ENCODE measurements at places on chromosomes 2 and 18.

DNA sequence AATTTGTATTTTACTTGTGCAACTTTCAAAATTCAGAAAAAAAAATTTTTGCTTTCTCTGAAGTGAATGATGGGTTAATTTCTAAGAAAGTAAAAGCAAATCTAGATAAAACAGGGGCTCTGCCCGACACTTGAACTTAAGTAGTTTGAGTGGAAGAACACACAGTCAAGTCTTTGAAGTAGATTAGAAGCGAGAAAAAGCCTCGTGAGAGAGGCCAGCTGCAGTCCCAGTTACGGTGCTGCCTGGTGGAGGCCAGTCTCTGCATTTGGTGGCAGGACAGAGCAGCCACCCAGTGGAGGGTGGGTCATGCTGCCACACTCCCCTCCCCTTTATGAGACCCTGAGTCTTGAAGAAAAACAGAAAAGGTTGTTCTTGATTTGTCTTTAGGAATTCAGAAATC lies 81.8 kb downstream of the INPP5D start:
- DNase-seq: no peak

DNA sequence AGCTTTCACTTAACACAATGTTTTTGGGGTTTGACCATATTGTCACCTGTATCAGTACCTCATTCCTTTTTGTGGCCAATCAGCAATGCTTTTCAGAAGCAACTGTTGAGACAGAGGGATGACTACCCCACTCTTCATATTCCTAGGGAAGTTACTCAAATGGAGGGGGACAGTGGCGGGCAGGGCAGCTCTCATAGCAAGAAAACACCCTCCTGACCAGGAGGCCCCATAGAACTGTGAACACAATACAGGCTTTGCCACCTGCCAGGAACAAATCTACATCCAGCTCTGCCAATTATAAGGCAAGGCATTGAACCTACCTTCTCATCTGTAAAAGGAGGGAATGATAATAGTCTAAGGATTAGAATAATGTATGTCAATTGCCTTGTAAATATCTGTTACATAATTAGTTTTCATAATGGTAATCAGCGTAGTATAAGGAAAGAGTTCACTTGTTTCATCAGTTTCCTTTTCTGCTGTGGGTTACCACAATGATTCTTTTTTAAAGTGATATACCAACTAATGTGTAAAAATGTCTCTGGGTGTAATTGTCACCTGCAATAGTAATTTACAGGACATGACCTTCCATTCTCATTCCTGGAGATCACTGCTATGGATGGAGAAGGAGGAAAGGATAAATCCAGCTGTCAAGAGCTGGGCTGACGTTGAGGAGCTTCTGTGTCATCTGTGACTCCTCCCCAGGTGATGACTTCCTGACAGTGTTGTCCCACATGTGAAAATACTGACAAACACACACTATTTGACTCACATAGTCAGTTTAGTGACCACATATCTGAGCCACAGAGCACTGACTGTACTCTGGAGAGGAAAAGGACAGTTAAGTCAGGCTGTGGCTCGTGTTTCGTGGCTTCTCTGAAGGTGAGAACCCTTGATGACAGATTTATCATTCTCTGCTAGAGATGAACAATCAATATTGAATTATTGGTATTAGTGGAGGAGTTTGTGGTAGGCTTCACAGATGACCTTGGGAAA lies 13.5 kb downstream of the ALPK2 start:
- DNase-seq: peak; percentile 73

DNA sequence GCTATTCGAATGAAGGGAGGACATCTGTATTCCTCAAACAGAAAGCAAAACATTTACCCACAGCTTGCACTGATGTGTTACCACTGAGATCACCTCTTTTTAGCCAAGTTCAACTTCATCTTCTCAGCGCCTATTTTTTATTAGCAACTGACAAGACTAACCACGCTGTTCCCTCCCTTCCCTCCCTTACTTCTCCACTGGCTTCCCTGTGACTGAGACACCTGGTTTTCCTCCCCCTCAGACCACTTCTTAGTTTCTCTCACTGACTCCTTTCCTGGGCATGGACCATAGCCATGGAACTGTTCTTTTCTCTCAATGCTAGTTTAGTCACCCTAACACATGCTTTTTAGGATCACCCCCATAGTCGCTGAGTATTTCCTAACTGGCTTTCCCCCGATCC lies 3.3 kb downstream of the L3MBTL4 start:
- no peak for DNase-seq

GRCh38 chr18:77851802-77852201 lies 602.2 kb downstream of the GALR1 start:
- DNase-seq: no peak

DNA sequence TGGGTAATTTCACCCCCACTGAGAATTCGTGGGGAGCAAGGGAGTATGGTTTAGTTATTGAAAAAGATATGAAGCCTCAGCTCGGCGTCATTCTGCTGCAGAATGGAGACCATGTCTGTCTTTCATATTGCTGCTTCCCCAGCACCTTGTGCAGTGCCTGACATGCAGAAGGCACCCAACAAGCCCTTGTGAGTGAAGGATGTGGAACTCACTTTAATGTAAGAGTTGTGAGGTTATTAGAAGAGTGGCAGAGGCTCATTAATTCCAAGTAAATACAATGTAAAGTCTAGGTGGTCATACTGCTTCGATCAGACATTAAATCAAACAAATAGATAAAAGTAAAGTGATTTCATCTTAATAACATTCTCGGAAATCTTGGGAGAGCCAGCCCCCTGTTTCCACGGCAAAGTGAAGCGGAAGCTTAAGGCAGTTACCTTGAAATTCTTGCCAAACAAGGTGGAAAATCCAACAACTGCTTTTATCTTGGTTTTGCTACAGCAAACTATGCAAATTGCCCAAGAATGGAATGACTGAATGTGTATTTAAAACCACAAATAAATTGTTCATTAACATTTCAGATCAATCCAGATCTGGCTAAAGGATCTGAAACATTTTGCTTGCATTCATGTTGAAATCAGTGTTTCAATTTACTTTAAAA lies 9.6 kb downstream of the CFAP221 start:
- no peak for DNase-seq

- no peak for DNase-seq
Observed at GRCh38 chr18:76432970-76433767, 61.9 kb downstream of the ZNF516 start.

GRCh38 chr2:60596411-60596810 lies 43.0 kb upstream of the BCL11A start:
- DNase-seq: no peak

DNA sequence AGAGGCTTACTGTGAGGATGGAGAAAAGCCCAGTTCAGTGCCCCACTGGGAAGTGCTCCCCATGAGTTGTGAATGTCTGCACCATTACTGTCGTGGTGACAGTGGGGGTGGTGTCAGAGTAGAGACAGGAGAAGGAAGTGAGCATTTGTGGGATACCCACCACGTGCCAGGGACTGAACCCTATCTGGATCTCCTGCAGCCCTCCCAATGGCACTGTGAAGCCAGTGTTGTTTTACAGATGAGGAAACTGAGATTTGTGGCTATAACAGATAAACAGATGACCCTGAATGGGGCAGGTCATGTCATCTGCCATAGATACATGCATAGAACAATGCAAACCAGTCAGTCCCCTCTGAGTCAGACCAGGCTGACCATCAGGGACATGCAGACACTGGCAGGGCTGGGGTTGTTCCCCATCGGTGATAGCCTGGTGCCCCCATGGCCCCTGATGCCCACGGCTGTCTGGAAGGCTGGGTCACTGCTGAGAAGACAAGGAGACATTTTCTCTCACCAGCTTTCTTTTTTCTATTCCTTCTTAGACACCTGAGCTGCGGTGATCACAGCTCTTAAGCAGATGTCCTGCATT lies 60.8 kb downstream of the EMILIN2 start:
- DNase-seq: no peak

DNA sequence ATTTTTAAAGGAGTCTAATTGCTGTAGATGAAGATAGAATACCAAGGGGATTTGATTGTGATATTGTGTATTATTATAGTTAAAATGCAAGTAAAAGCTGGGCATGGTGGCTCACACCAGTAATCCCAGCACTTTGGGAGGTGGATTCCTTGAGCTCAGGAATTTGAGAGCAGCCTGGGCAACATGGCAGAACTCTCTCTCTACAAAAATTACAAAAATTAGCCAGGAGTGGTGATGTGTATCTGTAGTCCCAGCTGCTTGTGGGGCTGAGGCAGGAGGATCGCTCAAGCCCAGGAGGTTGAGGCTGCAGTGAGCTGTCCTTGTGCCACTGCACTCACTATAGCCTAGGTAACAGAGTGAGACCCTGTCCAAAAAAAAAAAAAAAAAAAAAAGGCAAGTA lies 687.0 kb downstream of the NUP35 start:
- no peak for DNase-seq

GRCh38 chr2:104745846-104746245 lies 108.1 kb upstream of the POU3F3 start:
- no peak for DNase-seq

GRCh38 chr2:69997015-69997830 lies 35.8 kb upstream of the ASPRV1 start:
- no peak for DNase-seq

DNA sequence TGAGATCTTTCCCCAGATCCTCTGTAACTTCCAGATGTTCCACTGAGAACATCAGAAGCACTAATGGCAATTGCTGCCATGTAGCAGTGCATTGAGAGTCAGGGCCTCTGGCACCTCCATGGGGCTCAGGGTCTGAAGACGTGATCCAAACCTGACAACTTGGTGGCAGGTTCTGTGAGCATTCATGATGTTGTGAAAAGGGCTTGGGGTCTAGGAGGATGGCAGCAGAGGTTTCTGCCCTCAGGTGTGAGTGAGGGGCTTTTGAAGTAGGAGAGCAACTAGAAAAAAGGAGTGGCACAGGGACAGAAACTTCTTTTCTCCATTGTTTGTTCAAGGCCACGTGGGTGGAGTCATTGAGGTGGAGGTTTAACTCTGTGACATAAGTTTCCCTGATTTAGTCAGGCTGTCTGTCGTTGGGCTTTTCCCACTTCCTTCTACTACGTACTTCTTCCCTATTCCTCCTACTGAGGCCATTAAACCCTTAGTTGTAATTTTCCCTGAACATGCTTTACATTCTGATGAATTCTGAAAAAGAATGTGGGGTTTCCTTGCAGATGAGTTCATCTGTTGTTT lies 13.1 kb downstream of the CFLAR start:
- DNase-seq: peak; percentile 36

DNA sequence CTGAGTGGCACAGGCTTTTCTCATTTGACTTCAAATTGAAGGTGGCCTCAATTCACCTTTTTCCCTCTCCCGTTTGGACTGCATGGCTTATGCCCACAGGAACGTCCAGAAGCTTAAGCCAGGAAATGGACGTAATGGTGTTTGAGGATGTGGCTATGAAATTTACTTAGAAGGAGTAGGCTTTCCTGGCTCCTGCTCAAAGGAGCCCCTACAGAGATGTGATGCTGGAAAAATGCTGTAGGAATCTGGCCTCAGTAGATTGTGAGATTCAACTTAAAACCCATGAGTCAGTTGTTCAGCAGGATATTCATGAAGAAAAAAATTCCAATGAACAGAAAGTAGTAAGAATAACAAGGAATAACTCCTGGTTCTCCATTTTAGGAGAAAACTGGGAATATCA lies 129.0 kb downstream of the ICOS start:
- no peak for DNase-seq

DNA sequence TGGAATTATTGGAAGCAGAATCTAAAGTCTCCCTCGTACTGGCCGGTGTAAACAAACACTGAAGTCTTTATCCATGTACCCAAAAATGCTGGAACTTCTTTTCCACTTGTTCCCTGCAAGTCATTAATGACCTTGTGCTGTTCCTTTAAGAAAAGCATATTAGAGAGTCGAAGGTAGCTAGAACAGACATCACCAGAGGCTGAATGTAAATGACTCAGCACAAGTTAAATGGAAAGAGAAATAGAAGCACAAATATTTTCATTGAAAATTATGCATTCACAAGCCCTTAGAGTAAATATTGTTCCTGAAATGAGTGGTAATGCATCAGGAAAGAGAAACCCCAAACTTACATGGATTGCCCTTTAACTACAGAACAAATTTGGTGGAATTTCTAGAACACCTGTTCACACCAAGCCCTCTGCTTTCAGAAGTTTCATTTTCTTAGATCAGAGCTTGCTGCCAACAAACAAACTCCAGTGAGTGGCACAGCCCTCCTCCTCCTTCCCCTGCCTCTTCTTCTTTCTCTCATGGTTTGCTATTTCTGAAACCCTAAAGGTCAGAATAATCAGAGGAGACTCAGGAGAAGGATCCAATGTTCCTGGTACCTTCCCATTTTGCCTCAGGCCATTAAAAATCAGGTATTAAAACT lies 264.3 kb downstream of the TXNL1 start:
- no peak for DNase-seq

- DNase-seq: no peak
Observed at GRCh38 chr18:49988733-49989132, 175.4 kb upstream of the ACAA2 start.

GRCh38 chr2:207477896-207478295 lies 51.9 kb upstream of the CREB1 start:
- DNase-seq: no peak

GRCh38 chr2:64481665-64482064 lies 27.7 kb downstream of the LGALSL start:
- DNase-seq: no peak

DNA sequence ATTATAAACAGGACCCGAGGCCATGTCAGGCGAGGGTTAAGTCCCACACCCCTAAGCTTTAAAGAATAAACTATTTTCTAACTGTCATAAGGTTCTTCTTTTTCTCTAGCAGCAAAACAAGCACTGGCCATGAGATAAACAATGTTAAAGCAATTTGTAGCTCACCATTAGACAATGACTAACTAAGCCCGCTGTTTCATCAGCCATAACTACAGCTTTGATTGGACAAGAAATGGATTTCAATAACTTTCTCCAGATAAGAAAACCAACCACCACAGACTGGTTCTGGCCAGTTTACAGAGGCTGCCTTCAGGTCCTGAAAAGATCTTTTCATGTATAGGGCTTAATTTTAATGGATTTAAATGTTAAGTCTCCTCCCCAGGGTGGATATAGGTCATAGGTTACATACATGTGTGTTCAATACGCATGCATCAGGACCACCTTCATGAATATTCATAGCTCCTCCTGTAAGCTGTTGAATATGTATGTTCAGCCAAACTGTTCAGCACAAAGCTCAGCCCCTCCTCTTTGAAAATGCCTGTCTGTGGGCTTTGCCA lies 108.7 kb upstream of the RAB6C start:
- DNase-seq: no peak

DNA sequence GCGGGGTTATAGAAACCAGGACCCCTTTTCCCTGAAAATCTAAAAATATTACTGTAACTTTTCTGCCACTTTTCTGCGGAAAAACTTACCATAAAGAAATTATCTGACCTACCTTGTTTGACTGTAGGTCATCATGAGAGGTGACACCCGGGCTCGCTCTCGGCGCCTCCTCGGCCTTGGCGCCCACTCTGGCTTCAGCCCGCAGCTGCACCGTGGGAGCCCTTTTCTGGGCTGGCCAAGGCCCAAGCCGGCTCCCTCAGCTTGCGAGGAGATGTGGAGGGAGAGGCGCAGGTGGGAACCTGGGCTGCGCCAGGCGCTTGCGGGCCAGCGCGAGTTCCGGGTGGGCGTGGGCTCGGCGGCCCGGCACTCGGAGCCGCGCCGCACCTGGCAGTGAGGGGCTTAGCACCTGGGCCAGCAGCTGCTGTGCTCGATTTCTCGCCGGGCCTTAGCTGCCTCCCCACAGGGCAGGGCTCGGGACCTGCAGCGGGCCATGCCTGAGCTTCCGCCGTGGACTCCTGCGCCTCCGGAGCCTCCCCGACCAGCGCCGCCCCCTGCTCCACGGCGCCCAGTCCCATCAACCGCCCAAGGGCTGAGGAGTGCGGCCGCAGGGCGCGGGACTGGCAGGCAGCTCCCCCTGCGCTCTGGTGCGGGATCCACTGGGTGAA lies 107.7 kb upstream of the DNAJC10 start:
- no peak for DNase-seq

GRCh38 chr2:207601774-207602173 lies 23.4 kb downstream of the METTL21A start:
- no peak for DNase-seq

- DNase-seq: no peak
Observed at GRCh38 chr2:86396291-86396785, 44.8 kb upstream of the KDM3A start.

All from stimulated activated naive CD4-positive, alpha-beta T cell treated with Interleukin-2 at 50 U/mL for 16 hours (primary cell).